Skin of body (tissue), 3 donors: ENCODE measurements at places on chromosomes 7 and 10.

DNA sequence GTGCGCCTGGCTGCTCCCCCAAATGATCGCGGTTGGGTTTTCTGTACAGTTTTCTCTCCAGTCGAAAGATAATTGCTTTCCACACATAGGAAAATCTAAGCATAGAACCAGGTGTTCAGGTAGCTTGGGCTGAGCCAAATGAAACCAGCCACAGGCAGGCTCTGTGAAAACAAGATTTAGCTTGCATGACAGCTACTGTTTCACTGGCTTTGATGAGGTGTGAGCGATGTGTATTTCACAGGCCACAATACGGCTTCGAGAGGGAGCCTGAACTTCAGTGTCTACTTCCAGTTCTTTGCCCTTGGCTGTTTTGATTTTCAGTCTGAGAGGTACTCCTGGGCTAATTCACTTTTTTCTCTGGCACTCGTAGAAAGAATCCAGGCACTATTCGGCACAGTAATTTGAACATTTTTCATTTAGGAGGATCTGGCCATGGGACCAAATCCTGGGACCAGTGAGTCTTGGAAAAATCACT is 110.5 kb downstream of the JCAD start:
- DNase-seq, result peak; percentile 42

GRCh38 chr10:74262856-74263255 is 111.8 kb downstream of the ADK start:
- no peak for DNase-seq

GRCh38 chr10:34565934-34566333 is 249.2 kb downstream of the PARD3 start:
- peak; percentile 13 for DNase-seq

GRCh38 chr7:149496642-149497391 is 792 bp downstream of the ZNF746 start:
- DNase-seq, result no peak

GRCh38 chr7:48170506-48170905 is 752 bp upstream of the ABCA13 start:
- DNase-seq, result no peak

DNA sequence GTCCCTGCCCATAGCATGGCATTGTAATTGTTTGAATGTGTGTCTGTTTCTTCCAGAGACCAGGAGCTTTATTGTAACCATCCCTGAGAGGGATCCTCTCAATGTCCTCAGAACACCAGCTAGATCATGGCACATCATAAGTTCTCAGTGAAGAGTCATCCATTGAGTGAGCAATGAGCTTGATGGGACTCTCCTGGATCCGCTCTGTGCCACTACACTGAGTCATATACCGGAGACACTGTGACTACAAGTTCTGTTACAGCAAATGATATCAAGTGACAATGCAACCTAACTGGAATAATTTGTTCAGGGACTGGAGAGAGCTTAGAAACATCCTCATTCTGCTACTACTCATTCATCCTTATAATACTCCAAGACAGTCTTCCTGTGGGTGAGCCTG is 25.1 kb downstream of the MRPS24 start:
- DNase-seq, result no peak

DNA sequence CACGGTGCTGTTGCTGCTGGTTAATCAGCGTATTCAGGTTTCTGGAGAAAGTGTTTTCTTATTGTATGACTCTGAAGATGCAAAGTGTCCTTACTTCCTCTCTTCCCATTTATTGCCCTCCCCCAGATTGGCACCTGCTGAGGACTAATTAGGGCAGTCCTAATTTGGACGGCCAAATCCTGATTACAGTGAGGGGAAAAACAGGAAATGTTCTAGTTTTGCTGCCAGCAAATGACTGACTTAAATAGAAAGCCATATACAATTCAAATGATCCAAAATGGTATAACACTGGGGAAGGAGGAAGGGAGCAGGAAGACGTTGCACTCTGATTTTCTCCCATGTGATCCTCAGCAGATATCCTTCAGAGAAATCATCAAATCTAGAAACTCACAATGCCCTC is 222.4 kb upstream of the LRGUK start:
- no peak for DNase-seq

DNA sequence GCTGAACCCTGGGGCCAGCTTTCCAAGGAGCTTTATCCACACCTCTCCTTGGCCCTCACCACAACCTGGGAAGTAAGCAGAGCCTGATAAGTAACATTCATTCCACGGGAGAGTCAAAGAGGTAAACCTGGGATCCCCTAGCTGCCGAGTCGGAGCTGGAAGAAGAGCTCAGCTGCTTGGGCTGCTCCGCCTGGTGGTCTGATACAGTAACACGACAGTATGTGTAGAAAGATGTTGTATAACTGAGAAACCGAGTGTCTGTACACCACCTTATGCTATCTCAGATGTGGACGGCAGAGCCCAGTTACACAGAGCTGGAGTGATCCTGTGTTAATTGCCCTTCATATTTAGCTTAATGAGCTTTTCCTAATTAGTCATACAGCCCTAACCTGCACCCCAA is 151.3 kb upstream of the KMT2E start:
- no peak for DNase-seq

DNA sequence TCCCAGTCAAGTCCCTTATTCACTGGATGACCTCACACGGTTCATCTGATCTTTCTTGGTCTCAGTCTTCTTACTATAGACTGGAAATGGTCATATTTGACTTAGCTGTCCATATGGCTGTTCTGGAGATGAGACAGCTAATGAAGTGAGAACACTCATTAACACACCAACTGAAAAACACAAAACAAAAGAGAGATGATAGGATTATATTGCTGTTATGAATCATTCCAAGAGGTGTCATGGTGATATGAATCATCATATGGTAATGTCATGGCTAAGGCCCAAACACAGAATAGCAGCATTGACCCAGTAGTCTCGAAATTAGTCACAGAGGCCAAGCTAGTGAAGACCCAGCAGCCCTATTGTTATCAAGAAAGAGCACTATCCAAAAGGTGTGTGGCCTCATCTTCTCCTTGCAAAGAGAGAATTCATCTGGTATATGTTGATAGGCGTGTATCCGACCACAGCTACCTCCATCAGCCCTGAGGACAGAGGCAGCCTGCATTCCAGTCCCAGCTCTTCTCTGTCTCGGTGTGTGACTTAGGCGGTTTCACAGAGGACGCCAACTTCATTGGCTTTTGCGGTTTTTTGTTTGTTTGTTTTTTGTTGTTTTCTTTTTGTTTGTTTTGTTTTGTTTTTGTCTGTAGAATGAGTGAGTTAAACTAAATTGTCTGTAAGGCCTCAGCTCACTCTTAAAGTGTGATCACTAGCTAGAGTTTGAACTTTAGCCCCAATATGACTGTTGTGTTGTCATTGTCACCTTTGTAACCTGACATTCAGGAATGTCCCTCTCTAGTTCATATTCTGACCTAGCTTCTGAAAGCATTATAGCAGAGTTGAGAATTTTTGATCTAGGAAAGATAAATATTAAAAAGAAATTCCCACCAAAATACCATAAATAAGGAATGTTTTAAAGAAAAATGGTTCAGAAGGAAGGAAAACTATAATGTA is 97.4 kb upstream of the PDCD4 start:
- no peak for DNase-seq

DNA sequence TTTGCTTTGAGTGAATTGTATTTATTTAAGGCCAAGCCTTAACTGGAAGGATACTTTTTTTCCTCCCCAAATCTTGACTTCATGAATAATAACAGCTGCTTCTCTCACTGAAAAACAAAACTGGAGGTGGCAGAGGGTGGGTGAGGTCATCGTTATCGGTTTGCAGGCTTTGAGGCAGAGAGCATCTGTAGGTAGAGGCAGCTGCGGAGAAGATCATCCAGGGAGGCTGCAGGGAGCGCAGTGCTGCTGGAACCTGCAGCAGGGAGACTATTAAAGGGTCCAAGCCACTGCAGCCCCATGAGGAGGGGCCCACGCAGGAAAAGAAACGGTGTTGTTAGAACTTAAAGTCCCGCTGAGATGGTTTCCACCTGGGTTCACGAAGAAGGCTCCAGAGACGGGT is 112.1 kb upstream of the SDK1 start:
- no peak for DNase-seq
